ENCODE measurements at places on chromosomes 1 and 21. TPM values are rescaled to one million over a fixed set of nuclear protein-coding genes. Genes with fewer than 3 reads are reported as not detected.

DNA sequence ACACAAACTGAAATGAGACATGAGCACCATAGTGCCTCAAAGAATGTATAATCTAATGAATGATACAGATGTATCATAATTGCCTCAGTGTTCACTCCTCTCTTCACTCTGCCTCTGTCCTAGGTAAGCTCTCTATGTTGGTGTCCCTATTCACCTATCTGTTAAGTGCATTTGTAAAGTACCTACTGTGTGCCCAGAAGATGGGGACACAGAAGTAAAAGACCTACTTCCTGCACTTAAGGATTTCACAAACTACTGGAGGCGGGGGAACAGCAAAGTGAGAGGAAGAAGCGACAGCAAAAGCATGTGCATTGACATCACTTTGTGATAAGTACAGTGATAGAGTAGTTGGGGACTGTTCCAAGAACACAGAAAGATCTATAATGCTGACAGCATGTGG lies 18.1 kb downstream of the RD3 start:
- no peak for DNase-seq
- H3K36me3 ChIP-seq: no peaks in the 10 kb centered on the region
- H3K4me3 ChIP-seq: no peak overlapping the region

DNA sequence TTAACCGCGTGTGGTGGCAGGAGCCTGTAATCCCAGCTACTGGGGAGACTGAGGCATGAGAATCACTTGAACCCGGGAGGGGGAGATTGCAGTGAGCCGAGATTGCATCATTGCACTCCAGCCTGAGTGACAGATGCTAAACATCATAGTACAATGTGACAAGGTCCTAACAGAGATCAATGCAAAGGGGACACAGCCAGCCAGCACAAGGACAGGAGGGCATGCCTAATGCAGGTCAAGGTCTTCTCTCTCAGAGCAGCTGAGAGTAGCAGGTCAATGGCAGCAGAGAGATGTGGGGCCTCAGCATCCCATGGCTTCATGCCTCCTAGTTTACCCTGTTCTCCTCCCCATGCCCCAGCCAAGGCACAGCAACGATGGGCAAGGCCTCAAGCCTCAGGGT lies 3.0 kb upstream of the SMIM11 start:
- H3K27me3 ChIP-seq: no peaks in the 10 kb centered on the region
- H3K4me1 ChIP-seq: no peaks in the 10 kb centered on the region
- H3K27ac ChIP-seq: no peak overlapping the region

DNA sequence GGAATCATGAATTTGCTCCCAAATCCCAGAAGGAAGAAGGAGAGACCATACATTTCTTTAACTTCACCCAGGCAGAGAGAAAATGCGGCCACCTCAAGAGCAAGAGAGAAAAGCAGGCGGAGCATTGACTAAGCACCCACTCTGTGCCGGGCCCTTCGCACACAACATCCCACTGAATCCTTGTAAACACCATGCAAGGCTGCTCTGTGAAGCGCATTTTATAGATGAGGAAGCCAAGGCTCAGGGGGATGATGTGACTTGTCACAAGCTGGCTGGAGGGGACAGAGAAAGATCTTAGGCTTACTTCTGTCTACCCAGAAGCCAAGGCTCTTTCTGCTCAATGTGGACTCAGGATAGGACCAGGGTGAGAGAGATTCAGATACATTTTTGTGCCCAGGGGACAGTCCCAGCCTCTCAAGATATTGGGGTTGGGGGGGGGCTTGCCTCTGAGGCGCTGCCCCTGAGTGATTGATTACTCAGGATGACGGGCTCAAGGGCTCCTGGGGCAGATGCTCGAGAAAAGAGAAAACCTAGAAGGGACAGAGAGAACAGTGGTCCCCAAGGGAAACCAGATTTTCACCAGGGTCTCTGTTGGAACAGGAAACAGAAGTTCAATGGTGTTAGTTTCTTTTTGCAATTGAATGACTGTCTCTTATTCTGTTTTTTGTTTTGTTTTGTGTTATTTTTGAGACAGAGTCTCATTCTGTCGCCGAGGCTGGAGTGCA lies 19.5 kb downstream of the PADI2 start:
- H3K27ac ChIP-seq: no peak overlapping the region
- H3K4me3 ChIP-seq: no peak overlapping the region
- H3K27me3 ChIP-seq: no peaks in the 10 kb centered on the region
- H3K4me1 ChIP-seq: no peaks in the 10 kb centered on the region
- H3K36me3 ChIP-seq: no peaks in the 10 kb centered on the region

- no peaks in the 10 kb centered on the region for H3K36me3 ChIP-seq
- H3K27me3 ChIP-seq: no peaks in the 10 kb centered on the region
- peak; percentile 65 for DNase-seq
- no peak overlapping the region for H3K4me3 ChIP-seq
- H3K4me1 ChIP-seq: no peaks in the 10 kb centered on the region
These were observed 246.2 kb downstream of the NPHP4 start for GRCh38 chr1:5745800-5746610.

GRCh38 chr1:79693441-79694114 lies 687.0 kb upstream of the ADGRL4 start:
- H3K4me1 ChIP-seq: no peaks in the 10 kb centered on the region
- H3K27ac ChIP-seq: no peak overlapping the region
- no peak overlapping the region for H3K4me3 ChIP-seq
- no peak for DNase-seq
- no peaks in the 10 kb centered on the region for H3K27me3 ChIP-seq

GRCh38 chr1:43936431-43937151 lies 3.0 kb downstream of the ARTN start:
- H3K27me3 ChIP-seq: peaks cover 3% of the 10 kb centered on the region
- DNase-seq: no peak
- H3K36me3 ChIP-seq: no peaks in the 10 kb centered on the region
- peaks cover 37% of the 10 kb centered on the region for H3K4me1 ChIP-seq
- H3K4me3 ChIP-seq: peak overlapping the region; percentile 52

GRCh38 chr1:66000033-66000637 lies 207.4 kb downstream of the PDE4B start:
- no peak for DNase-seq
- no peaks in the 10 kb centered on the region for H3K36me3 ChIP-seq
- H3K27ac ChIP-seq: no peak overlapping the region
- H3K4me1 ChIP-seq: no peaks in the 10 kb centered on the region

- no peaks in the 10 kb centered on the region for H3K27me3 ChIP-seq
- no peak overlapping the region for H3K4me3 ChIP-seq
- no peaks in the 10 kb centered on the region for H3K4me1 ChIP-seq
- no peak overlapping the region for H3K27ac ChIP-seq
- no peak for DNase-seq
These were observed 10.0 kb upstream of the C8A start for GRCh38 chr1:56844545-56845136.

GRCh38 chr21:42343963-42344510 lies 6.8 kb downstream of the TFF2 start:
- no peak overlapping the region for H3K4me3 ChIP-seq
- DNase-seq: no peak

DNA sequence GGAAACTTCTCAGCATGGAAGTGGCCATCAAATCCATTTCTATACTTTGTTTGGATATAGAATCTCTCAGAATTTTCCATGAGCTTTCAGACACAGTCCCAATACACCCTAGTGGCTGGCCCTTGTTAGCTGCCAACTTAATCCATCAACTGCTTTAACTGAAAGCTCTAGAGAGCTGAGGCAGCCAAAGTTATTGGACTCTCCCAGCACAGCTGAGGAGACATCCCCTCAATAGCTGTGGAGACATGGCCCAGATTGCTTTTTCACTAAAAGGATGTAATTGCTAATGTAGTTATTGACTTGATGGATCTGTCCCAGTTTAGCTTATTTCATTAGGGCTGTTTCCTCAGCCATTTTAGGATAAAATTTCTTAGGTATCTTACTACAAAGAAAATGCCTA lies 94.8 kb upstream of the PRMT6 start:
- H3K4me3 ChIP-seq: no peak overlapping the region
- DNase-seq: no peak
- no peaks in the 10 kb centered on the region for H3K27me3 ChIP-seq
- H3K27ac ChIP-seq: no peak overlapping the region
- no peaks in the 10 kb centered on the region for H3K4me1 ChIP-seq

DNA sequence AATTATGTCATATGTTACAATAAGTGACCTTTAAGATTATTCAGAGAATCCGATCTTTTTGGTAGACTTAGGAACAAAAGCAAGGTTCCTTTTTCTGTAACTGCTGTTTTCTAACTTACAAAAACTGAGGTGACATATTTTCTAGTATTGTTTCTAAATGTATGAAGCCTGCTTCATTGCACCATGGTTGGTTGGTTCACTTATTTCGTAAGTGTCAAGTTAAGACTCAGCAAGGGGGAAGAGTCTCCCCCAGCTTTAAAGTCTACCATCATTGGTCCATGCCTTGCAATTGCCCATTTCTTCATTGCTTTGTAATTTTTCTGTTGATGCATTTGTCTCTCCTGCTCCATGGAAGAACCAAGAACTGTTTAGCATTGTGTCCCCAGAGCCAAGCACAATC lies 136.9 kb downstream of the DISC1 start:
- H3K4me1 ChIP-seq: no peaks in the 10 kb centered on the region
- H3K36me3 ChIP-seq: no peaks in the 10 kb centered on the region
- no peak overlapping the region for H3K27ac ChIP-seq

GRCh38 chr1:20950679-20951078 lies 163.6 kb upstream of the HP1BP3 start:
- no peak overlapping the region for H3K27ac ChIP-seq
- no peak for DNase-seq
- H3K4me1 ChIP-seq: no peaks in the 10 kb centered on the region
- H3K27me3 ChIP-seq: no peaks in the 10 kb centered on the region
- no peak overlapping the region for H3K4me3 ChIP-seq

DNA sequence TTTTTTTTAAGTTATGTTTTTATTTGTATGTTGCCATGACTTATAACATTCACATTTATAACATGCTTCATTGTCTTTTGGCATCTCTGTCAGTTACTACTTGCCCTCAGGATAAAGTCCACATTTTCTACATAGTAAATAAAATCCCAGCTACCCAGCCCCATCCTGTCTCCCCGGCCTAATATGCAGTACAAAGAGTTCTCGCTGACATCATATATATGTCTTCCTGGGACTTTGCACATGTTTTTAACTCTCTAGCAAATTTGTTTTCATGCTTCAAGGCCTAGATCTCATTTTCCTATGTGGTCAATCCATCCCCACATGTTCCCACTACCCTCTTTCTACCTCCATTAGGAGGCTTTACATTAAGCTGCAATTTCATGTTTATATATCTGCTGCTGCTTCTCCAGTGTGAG lies 33.0 kb upstream of the IVNS1ABP start:
- no peak overlapping the region for H3K4me3 ChIP-seq
- no peak for DNase-seq
- no peaks in the 10 kb centered on the region for H3K36me3 ChIP-seq
- no peak overlapping the region for H3K27ac ChIP-seq
- no peaks in the 10 kb centered on the region for H3K27me3 ChIP-seq

DNA sequence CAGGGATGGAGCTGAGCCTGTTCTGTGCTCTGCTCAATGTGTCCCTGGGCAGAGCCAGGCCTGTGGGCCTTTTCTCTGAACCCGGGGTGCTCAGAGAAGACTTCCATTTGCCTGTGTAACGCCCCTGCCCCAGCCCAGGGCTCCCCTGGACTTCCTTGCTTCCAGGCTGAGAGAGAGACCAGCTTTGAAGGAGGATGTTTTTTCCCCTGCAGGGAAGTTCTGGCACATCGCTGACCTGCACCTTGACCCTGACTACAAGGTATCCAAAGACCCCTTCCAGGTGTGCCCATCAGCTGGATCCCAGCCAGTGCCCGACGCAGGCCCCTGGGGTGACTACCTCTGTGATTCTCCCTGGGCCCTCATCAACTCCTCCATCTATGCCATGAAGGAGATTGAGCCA lies 10.2 kb downstream of the SMPDL3B start:
- H3K4me3 ChIP-seq: no peak overlapping the region
- no peaks in the 10 kb centered on the region for H3K36me3 ChIP-seq
- H3K27ac ChIP-seq: no peak overlapping the region

GRCh38 chr1:227774821-227775661 lies 39.8 kb downstream of the SNAP47 start:
- DNase-seq: no peak
- H3K27me3 ChIP-seq: no peaks in the 10 kb centered on the region
- no peak overlapping the region for H3K27ac ChIP-seq
- no peak overlapping the region for H3K4me3 ChIP-seq

DNA sequence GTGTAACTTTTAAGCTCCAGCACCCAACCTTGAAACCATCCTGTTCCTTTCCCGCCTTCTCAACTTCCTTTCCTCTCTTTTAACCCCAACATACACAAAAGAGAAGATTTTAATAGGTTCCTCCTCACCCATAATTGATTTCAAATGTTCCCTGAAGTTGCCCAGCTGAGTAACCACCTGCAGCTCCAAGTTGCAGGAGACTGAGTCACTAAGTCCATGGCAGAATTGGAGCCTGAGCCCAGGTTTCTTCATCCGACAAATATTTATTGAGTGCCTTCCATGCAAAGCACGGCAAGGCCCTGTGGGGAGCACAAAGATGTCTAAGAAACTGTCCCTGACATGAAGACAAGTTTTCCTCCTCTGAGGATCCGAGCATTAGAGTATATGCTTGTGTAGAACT lies 97.7 kb downstream of the PAPPA2 start:
- DNase-seq: no peak
- no peaks in the 10 kb centered on the region for H3K36me3 ChIP-seq
- H3K4me1 ChIP-seq: peaks cover 11% of the 10 kb centered on the region
- no peak overlapping the region for H3K27ac ChIP-seq
- H3K4me3 ChIP-seq: no peak overlapping the region

GRCh38 chr1:197268012-197268411 lies at the start of gene CRB1:
CRB1 (plus strand) TSS chr1:197268252; CDS start chr1:197268413, 161 bp downstream.
- no peaks in the 10 kb centered on the region for H3K36me3 ChIP-seq
- H3K4me1 ChIP-seq: no peaks in the 10 kb centered on the region
- no peak for DNase-seq
- no peak within 1 kb of the TSS for H3K27ac ChIP-seq
- H3K4me3 ChIP-seq: no peak within 1 kb of the TSS
- H3K27me3 ChIP-seq: no peaks in the 10 kb centered on the region

GRCh38 chr1:60034999-60035398 lies 38.6 kb downstream of the C1orf87 start:
- H3K4me3 ChIP-seq: no peak overlapping the region
- no peak overlapping the region for H3K27ac ChIP-seq
- no peaks in the 10 kb centered on the region for H3K27me3 ChIP-seq
- no peak for DNase-seq

DNA sequence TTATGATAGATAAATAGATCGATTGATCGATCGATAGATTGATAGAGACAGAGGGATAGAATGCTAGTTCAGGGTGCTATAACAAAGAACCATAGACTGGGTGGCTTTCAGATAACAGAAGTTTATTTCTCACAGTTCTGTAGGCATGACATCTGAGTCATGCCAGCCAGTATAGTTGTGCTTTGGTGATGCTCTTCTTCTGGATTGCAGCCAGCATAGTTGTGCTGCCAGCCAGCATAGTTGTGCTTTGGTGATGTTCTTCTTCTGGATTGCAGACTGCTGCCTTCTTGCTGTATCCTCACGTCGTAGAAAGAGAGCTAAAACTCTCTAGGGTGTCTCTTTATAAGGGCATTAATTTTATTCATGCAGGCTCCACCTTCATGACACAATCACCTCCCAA lies 860.8 kb downstream of the BRINP3 start:
- H3K4me1 ChIP-seq: no peaks in the 10 kb centered on the region
- H3K36me3 ChIP-seq: no peaks in the 10 kb centered on the region
- no peak overlapping the region for H3K4me3 ChIP-seq
- no peaks in the 10 kb centered on the region for H3K27me3 ChIP-seq

Gene TNN
- 0.63 TPM for total RNA-seq

Gene PDC
- total RNA-seq: not detected

Gene ATPAF1
- 113 TPM for total RNA-seq

Gene PFKL
- total RNA-seq: 45.7 TPM

Gene CELA2A
- not detected for total RNA-seq

Gene LEFTY2
- total RNA-seq: 0.90 TPM

Gene GUCA2A
- not detected for total RNA-seq

Gene RGL1
- 14.9 TPM for total RNA-seq

Gene IL19
- not detected for total RNA-seq

Gene TP73
- total RNA-seq: 0.16 TPM

Gene G0S2
- total RNA-seq: 299 TPM

Gene RPE65
- total RNA-seq: not detected

Gene TNFRSF25
- 4.4 TPM for total RNA-seq

Data from right atrium auricular region (tissue), 2 donors.